ENCODE measurements at places on chromosomes 2 and 18. TPM values are rescaled to one million over a fixed set of nuclear protein-coding genes. Genes with fewer than 3 reads are reported as not detected.

The IL36B gene
- not detected for polyA plus RNA-seq

GRCh38 chr18:56475250-56475649, 163.1 kb downstream of the TXNL1 start:
- no peak for DNase-seq

DNA sequence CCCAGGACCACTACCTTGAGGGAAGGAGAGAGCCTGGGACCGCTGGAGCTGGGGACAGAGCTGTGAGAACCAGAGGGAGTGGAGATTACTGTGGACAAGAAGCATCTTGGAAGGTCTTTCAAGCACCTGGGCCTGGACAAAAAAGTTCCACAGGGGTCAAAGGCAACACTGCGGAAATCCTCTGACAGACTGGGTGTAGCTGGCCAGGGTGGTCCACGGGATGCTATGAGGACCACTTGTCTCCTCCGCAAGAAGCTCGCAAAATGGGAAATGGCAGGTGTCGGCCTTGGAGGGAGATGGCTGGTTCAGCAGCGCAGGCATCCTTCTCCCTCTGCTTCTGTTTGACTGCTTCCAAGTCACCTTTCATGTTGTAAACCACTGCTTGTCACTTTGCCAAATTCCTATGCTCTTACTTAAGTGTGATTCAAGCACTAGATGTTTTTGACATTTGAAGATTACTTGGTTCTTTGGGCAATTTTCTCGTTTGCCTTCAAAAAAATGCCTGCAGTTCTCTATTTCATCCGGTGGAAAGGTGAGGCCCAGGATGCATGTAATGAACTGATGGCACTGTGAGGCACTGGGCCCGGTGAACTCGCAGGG, 27.7 kb downstream of the KLHL29 start:
- no peak for DNase-seq

The GALR1 gene
- polyA plus RNA-seq = 0.03 TPM

- DNase-seq = no peak
Observed at GRCh38 chr2:30803281-30803680, 4.0 kb downstream of the CAPN13 start.

DNA sequence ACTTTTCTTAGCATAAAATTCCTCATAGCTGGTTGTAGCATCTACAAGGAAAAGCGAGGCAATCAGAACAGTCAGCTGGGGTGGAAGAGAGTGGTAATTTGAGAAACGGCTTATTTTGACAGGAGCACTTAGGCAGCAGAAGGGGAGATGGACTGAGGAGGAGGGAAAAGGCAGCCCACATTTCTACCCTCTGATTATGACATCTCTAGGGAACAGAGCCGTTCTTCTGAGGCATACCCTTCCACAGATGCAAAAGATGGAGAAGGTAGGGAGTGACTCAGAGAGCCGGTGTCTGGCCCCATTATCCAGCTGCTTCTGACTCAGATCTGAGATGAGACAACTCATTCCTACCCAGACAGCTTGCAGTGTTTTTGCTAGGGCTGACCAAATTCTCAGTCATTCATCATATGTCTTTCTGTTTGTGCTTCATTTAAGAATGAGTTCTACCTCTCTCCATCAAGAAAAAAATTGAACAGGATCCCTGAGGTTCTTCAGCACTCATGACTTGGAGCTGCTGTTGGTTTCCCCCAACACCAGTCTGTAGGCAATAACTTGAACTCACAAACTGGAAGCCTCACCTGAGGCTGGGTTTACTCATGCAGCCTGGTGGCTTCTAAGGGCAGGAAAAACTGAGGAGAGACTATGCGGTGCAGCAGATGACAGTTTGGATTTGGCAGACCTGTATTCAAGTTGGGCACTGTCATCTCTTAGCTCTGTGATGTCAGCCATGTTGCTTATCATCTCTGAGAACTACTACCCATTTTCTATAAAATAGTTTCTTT, 15.9 kb upstream of the SEC11C start:
- DNase-seq = no peak

- no peak for DNase-seq
Observed at GRCh38 chr2:213669657-213670056, 385.4 kb downstream of the SPAG16 start.

DNA sequence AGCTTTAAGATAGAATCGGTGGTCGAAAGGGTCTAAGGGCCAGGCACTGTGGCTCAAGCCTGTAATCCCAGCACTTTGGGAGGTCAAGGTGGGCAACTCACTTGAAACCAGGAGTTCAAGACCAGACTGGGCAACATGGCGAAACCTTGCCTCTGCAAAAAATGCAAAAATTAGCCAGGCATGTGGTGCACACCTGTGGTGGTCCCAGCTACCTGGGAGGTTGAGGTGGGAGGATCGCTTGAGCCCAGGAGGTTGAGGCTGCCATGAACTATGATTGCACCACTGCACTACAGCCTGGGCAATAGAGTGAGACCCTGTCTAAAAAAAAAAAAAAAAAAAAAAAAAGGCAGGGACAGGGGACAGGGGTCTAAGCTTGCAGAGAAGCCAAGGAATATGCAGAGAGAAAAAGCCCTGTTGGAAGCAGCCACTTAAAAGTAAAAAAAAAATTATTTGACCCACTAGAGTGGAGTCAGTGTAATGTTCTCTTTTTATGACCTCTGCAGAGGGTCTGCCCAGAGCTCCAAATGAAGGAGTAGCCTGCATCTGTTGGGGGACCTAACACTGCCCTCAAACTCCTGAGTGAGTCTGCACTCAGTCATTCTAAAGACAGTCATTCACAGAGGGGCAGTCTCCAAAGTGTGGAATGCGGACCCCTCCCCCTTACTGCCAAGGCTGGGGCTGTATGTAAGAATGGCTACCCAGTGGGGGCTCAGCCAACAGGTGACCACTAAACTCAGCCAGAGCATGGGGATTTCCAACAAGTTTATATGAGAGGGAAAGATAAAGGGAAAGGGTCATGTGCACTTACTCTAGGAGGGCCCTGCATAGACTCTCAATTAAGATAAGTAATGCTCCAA, 118.5 kb upstream of the CDCA7 start:
- DNase-seq = no peak

The CFAP65 gene
- polyA plus RNA-seq = 0.24 TPM

DNA sequence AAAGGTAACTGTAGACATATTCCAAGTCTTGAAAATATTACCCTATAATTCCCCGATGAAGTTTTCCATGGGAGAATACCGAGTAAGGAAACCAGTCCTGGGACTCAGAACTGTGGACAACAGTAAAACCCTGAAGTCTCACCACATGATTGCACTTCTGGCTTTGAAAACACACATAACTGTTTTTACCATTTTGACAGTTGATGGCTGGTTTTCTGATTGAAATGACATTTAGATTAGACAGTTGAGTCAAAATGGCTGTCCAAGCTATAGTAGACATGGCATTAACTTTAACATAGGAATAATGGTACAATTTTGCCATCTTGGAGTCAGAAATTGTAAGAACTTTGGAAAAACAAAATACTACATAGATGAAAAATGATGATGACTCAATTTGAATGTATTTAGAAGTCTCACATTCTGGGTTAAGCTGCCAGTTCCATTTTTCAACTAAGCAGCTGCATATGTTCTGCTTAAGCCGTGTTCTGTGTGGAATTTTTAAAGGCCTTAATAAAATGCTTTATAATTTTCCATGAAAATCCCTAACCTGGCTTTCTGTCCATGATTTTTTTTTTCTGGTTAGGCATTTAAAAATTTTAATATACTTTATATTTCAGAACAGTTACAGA, 38.3 kb upstream of the WIPF1 start:
- DNase-seq = no peak

DNA sequence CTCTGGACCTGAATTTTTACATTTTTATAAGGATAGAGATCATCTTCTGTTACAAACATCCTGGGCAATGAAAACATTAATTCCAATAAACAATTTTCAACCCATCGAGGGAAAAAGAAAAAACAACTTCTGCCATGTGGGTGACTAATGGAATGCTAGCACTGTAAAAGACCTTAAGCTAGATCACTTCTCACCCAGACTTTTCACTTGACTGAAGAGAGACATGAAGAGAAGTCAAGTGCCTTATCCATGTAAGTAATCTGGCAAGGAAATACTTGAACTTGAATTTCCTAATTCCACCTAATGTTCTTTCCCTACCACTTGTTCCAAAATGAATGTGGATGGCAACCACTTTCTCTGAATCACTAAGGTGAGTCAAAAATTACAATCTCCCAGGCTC, 98.3 kb upstream of the ACVR1C start:
- no peak for DNase-seq

The PKDCC gene
- polyA plus RNA-seq = 414 TPM

GRCh38 chr18:38305961-38306360, 740.4 kb upstream of the CELF4 start:
- no peak for DNase-seq

The PCARE gene
- 0.31 TPM for polyA plus RNA-seq

GRCh38 chr18:26538524-26538923, 9.8 kb downstream of the KCTD1 start:
- DNase-seq = no peak

DNA sequence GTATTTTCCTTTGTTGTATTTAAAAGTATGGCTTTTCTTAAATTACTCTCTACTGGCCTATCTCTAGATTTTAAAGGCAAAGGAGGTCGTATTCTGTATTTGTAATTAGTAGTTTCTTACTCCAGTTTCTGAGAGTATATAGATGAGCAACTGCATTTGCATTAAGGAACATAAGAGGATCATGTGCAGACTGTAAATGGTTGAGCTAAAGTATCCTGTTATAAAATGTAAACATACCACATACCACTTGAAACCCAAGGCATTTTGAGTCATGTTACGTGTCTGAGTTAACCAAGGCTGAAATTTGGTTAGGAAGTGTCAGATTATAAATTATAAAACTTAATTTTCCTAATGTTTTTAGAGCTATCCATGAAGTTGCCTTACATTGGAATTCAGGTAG, 76.3 kb downstream of the GPD2 start:
- DNase-seq = no peak

- no peak for DNase-seq
Observed at GRCh38 chr2:16750175-16750924, 84.7 kb upstream of the CYRIA start.

DNA sequence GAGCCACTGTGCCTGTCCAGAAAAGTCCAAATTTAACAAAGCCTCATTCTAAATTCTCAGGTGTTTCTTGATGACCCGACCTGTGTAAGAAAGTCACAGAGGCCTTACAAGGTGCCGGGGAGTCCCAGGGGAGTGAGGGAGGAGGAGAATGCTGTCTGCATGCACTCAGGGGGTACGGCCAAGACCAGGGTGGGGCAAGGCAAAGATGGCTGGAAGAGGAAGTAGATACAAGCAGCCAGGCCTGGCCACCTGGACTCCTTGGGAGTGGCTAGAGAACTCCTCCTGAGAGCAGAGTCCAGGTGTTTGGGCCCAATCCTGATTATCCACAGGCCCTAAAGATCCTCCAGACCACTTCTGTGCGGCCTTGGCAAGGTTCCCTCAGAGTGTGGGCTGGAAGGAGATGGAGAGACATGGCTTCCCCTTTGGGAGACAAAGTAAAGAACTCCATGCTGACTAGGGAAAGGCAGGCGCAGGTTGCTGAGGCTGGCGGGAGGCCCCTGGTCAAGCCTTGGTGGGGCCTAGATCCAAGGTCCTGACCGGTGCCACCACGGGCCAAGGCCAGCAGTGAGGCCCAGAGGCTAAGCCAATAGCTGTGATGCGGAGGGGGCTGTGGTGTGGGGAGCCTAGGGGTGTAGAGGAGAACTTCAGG, 74.7 kb downstream of the COPS8 start:
- DNase-seq = no peak

The SP9 gene
- polyA plus RNA-seq = not detected

DNA sequence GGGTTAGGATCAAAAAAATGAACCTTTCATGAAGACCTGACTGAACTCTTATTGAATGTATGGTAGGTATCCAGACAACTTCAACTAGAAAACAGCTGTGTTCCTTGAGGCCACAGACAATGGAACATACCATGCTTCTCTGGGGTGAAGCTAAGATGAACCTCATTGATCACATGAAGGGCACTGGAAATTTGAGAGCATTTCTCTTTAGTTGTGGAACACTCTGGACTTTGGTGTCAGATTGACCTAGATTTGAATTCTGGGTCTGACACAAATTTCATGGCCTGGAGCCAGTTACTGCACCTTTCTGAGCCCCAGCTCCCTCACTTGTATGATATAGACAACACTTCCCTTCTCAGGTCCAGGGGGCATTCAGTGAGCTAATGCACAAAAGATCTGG, 411.2 kb upstream of the ID2 start:
- no peak for DNase-seq

The GAREM2 gene
- polyA plus RNA-seq = 6.9 TPM

The IL1A gene
- polyA plus RNA-seq = 0.13 TPM

The GULP1 gene
- polyA plus RNA-seq = 64.3 TPM

The MEIS1 gene
- 132 TPM for polyA plus RNA-seq

DNA sequence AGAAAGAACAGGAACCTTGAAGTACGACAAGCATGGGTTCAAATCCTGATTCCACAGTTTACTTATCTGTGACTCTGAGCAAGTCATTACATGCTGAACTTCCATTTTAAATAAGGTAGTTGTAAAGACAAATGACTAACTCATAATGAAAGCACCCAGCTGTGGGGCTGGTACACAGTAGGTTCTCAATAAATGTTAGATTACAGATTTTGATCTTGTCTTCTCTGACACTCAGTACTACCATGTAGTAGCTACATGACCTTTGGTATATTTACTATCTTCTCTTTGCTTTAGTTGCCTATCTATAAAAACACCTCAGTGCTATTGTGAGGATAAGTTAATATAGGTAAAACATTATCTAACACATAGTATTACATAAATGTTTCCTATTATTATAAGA, 3.2 kb downstream of the TRAK2 start:
- no peak for DNase-seq

DNA sequence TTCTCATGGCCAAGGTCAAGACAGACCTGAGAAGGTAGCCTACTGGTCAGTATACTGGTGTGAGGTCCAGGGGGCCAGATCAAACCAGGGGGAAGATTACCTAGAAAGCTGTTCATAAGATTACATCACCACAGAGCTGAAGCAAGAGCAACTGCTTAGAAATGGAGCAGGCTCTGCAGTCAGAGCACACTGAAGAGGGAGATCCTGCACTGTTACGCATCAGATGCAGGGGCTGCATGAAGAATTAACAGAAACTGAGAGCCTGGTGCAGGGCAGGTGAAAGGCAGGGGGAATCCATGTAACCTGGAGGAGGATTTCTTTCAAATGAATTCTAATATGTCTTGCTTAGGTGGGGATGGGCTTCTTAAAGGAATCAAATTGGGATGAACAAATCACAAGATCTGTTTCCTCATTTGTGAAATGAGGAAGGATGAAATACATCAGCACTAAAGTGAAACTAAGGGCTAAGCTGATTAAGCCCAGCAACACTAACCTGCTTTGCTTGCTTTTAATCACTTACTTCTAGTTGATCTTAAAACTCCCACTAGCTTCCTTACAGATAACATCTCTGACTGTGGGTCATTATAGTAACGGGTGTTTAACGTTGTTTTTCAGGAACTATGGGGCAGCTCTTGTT, 74.3 kb upstream of the ADAM23 start:
- no peak for DNase-seq

GRCh38 chr2:19688059-19688458, 213.7 kb downstream of the TTC32 start:
- no peak for DNase-seq

GRCh38 chr2:26849056-26849999, 1.4 kb downstream of the DPYSL5 start:
- no peak for DNase-seq

The PROC gene
- polyA plus RNA-seq = 1.9 TPM

Measured in left renal cortex interstitium (tissue), 4 donors.